ENCODE measurements at places on chromosomes 2 and 18. TPM values are rescaled to one million over a fixed set of nuclear protein-coding genes. Genes with fewer than 3 reads are reported as not detected.

DNA sequence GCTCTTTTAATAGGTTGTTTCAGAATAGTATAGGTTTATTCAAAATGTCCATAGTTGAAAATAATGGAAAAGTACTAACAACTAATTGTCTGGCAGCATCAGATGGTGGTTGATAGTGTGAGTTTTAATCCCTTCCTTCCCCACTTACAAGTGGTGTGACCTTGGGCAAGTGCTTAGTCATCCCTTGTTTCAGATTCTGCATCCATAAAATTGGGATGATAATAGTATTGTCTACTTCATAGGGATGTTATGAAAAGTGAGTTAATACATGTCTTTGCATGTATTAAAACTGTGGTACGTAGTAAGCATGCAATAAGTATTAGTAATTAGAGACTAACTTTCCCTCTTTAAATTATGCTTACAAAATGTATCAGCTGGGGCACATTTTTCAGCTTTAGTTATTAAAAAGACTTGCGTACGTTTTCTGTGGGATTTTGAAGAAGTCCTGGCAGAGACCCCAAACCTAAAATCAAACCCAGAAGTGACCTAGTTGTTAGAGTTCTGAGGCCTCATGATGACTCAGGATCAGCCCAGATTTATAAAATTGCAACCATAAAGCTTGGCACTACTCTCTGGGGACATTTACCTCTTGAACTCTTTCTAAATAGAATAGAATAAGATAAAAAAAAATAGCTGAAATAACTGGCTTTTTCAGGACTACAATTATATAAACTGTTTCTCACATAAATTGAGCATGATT lies 8.6 kb downstream of the ITGA4 start:
- H3K4me1 ChIP-seq, result no peaks in the 10 kb centered on the region
- no peaks in the 10 kb centered on the region for H3K27me3 ChIP-seq
- H3K4me3 ChIP-seq, result no peak overlapping the region
- no peak overlapping the region for H3K27ac ChIP-seq

GRCh38 chr2:167653131-167653530 lies 594.3 kb downstream of the STK39 start:
- no peak for DNase-seq
- H3K27me3 ChIP-seq, result no peaks in the 10 kb centered on the region
- no peak overlapping the region for H3K4me3 ChIP-seq
- H3K36me3 ChIP-seq, result no peaks in the 10 kb centered on the region
- H3K27ac ChIP-seq, result no peak overlapping the region

DNA sequence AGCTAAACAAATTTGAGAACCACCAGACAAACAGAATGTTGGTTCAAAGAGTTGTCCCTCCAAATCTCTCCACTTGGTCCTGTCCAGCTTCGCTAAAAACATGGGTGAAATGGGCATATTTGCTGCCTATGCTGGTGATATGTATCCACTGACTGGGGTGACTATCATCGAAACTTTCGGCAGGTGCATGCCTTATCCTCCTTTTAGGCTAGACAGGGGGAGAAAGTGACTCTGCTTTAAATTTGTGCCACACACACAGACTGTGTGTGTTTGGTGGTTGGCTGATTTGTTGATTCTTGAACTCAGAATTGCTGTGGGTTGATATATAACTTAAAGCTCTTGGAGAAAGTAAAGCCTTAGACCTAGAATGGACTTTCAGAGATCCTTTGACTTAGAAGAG lies 324.1 kb upstream of the NT5C1B start:
- no peak overlapping the region for H3K27ac ChIP-seq
- no peak overlapping the region for H3K4me3 ChIP-seq
- no peak for DNase-seq

TUBA3E gene
- polyA plus RNA-seq, result not detected

SP9 gene
- 0.08 TPM for polyA plus RNA-seq

SMCHD1 gene
- 36.8 TPM for polyA plus RNA-seq

DNA sequence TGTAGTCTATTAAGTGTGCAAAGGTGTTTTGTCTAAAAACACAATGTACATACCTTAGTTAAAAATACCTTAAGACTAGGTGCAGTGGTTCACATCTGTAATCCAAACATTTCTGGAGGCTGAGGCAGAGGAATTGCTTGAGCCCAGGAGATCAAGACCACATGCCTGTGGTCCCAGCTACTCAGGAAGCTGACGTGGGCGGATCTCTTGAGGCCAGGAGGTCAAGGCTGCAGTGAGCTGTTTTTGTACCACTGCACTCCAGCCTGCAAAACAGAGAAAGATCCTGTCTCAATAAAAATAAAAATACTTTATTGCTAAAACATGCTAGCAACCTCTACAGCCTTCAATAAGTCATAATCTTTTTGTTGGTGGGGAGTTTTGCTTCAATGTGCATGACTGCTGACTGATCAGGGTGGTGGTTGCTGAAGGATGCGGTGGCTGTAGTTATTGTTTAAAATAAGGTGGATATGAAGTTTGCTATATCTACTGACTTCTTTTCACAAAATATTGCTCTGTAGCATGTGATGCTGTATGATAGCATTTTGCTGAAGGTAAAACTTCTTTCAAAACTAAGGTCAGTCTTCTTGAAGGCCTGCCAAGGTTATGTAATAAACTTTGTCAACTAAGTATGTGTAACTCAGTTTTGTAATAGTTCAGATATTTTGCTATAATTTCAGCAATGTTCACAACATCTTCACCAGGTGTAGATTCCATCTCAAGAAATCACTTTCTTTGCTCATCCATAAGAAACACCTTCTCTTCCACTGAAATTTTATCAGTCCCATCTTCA lies 1238.0 kb upstream of the NRXN1 start:
- H3K4me3 ChIP-seq, result no peak overlapping the region
- no peaks in the 10 kb centered on the region for H3K36me3 ChIP-seq
- no peaks in the 10 kb centered on the region for H3K27me3 ChIP-seq
- no peak for DNase-seq
- no peaks in the 10 kb centered on the region for H3K4me1 ChIP-seq

MFSD6 gene
- polyA plus RNA-seq, result 14.3 TPM

C18orf54 gene
- 4.4 TPM for polyA plus RNA-seq

NFU1 gene
- 49.3 TPM for polyA plus RNA-seq

DSC1 gene
- not detected for polyA plus RNA-seq

GRCh38 chr2:68059784-68060525 lies 2.8 kb downstream of the C1D start:
- H3K4me1 ChIP-seq, result no peaks in the 10 kb centered on the region
- no peak overlapping the region for H3K4me3 ChIP-seq
- no peak for DNase-seq
- no peak overlapping the region for H3K27ac ChIP-seq

GRCh38 chr2:165815299-165816141 lies 21.5 kb upstream of the GALNT3 start:
- no peaks in the 10 kb centered on the region for H3K27me3 ChIP-seq
- H3K36me3 ChIP-seq, result no peaks in the 10 kb centered on the region
- DNase-seq, result no peak
- no peaks in the 10 kb centered on the region for H3K4me1 ChIP-seq
- no peak overlapping the region for H3K27ac ChIP-seq

- H3K4me1 ChIP-seq, result peaks cover 14% of the 10 kb centered on the region
- DNase-seq, result no peak
- no peak overlapping the region for H3K27ac ChIP-seq
- no peaks in the 10 kb centered on the region for H3K36me3 ChIP-seq
- H3K4me3 ChIP-seq, result no peak overlapping the region
Observed at GRCh38 chr2:222445227-222445626, 20.9 kb downstream of the SGPP2 start.

GRCh38 chr2:148257276-148257675 lies 236.4 kb downstream of the MBD5 start:
- no peaks in the 10 kb centered on the region for H3K27me3 ChIP-seq
- peaks cover 16% of the 10 kb centered on the region for H3K36me3 ChIP-seq
- no peak overlapping the region for H3K27ac ChIP-seq
- H3K4me3 ChIP-seq, result no peak overlapping the region
- DNase-seq, result no peak

DNA sequence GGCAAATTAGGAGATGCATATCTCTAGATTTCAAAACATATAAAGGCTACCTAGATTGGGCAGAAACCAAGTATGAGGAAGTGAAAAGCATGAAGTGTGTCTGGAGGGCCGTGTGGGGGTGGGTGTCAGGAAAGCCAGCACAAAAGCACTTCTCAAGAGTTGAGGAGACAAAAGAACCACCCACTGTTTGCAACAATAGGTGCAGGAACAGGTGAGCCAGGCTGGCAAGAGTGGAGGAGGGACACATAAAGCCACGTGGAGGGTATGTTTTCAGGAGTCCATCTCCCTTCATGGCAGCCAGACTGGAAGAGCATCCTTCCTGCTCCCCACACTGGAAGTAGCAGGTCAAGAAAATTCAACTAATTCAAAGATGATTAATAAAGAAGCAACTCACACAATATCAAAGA lies 96.4 kb downstream of the CERS6 start:
- no peaks in the 10 kb centered on the region for H3K4me1 ChIP-seq
- H3K4me3 ChIP-seq, result no peak overlapping the region
- H3K36me3 ChIP-seq, result peaks cover 9% of the 10 kb centered on the region
- no peak overlapping the region for H3K27ac ChIP-seq
- H3K27me3 ChIP-seq, result no peaks in the 10 kb centered on the region

DNA sequence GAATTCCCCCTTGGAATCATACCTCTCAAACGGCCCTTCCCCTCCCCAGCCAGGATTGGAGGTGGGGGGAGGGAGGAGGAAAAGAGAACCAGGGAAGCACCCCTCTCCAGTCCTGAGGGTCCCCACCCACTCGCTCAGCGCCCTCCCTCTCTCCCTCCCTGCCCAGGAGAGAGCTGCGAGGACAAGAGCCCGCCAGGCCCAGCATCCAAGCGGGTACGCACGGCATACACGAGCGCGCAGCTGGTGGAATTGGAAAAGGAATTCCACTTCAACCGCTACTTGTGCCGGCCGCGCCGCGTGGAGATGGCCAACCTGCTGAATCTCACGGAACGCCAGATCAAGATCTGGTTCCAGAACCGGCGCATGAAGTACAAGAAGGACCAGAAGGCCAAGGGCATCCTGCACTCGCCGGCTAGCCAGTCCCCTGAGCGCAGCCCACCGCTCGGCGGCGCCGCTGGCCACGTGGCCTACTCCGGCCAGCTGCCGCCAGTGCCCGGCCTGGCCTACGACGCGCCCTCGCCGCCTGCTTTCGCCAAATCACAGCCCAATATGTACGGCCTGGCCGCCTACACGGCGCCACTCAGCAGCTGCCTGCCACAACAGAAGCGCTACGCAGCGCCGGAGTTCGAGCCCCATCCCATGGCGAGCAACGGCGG lies 14.4 kb downstream of the HOXD3 start:
- H3K27me3 ChIP-seq, result peaks cover 75% of the 10 kb centered on the region
- H3K27ac ChIP-seq, result no peak overlapping the region
- no peaks in the 10 kb centered on the region for H3K36me3 ChIP-seq

- H3K27me3 ChIP-seq, result no peaks in the 10 kb centered on the region
- H3K27ac ChIP-seq, result no peak overlapping the region
- H3K4me1 ChIP-seq, result peaks cover 5% of the 10 kb centered on the region
- DNase-seq, result no peak
- H3K4me3 ChIP-seq, result no peak overlapping the region
Observed at GRCh38 chr2:2668681-2669265, 337.7 kb upstream of the MYT1L start.

GRCh38 chr2:182826064-182826463 lies 40.4 kb downstream of the FRZB start:
- H3K4me1 ChIP-seq, result no peaks in the 10 kb centered on the region
- H3K27me3 ChIP-seq, result no peaks in the 10 kb centered on the region
- no peak overlapping the region for H3K4me3 ChIP-seq
- DNase-seq, result no peak

GRCh38 chr2:167504695-167505094 lies 616.4 kb downstream of the XIRP2 start:
- H3K4me3 ChIP-seq, result no peak overlapping the region
- no peaks in the 10 kb centered on the region for H3K27me3 ChIP-seq
- no peak overlapping the region for H3K27ac ChIP-seq
- H3K4me1 ChIP-seq, result no peaks in the 10 kb centered on the region
- no peaks in the 10 kb centered on the region for H3K36me3 ChIP-seq
- no peak for DNase-seq

UGT1A4 gene
- polyA plus RNA-seq, result not detected

ANKRD30B gene
- polyA plus RNA-seq, result not detected

GRCh38 chr18:58512648-58513588 lies 116.0 kb downstream of the ALPK2 start:
- no peak overlapping the region for H3K4me3 ChIP-seq
- DNase-seq, result no peak
- peaks cover 3% of the 10 kb centered on the region for H3K36me3 ChIP-seq
- no peaks in the 10 kb centered on the region for H3K27me3 ChIP-seq
